MCF 10A (cell line): ENCODE measurements at places on chromosomes 12 and 14. TPM values are rescaled to one million over a fixed set of nuclear protein-coding genes. Genes with fewer than 3 reads are reported as not detected.

GRCh38 chr14:44396226-44396625 is 110.9 kb downstream of the FSCB start:
- peak; percentile 2 for DNase-seq

DNA sequence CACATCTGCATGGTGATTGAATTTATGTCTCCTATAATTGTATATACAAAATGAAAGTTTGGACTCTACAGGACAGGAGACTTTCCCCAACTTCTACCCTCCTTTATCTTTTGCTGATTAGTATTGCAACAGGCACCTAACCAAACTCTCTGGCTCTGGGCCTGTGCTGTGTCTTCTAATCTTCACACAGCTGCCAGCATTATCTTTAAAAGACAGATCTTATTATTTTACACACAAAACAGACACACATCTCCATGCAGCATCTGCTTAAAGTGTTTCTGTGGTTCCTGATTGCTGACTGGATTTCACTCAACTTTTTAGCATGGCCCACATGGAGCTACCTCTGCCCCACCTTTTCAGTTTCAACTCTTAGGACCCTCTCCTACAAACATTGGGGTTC is 154.9 kb upstream of the PELI2 start:
- no peak for DNase-seq

AKAP3 gene
- total RNA-seq: 0.54 and 1.1 TPM in 2 replicates

GRCh38 chr12:71719647-71720370 is 33.9 kb downstream of the TMEM19 start:
- peak; percentile 92 for DNase-seq

- DNase-seq: peak; percentile 36
Measured at GRCh38 chr12:92762773-92763172, 60.0 kb downstream of the PLEKHG7 start.

GRCh38 chr14:105165134-105165704 is 3.4 kb downstream of the JAG2 start:
- no peak for DNase-seq

DNA sequence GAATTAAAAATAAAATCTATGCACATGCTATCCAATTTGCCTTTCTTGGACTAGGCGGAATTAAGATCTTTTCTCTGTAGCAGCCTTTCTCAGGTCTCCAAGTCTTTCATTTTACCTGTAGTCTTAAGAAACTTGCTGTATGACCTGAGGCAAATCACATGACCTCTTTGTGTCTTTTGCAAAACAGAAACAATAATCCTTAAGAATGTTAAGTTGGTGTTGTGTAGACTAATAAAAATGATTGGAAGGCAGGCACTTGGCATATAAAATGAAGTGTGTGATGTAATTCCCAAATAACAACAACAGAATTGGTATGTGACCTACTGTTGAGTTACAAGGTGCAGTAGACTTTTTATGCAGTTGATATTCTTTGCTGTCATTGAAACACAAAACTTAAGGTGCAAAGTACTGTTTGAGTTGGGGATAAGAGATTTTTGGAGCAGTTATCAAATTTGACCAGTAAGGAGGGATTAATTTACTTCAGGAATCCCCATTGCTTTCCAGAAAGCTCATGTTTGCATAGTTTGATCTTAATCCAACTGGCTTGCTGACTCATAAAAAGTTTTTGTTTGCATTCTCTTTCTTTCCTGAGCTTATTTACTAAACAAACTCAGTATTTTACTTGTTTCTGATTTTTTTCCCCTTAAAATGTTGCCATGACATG is 51.4 kb downstream of the SUSD6 start:
- no peak for DNase-seq

- peak; percentile 61 for DNase-seq
Measured at GRCh38 chr14:36553656-36554260, 28.7 kb downstream of the NKX2-8 start.

DNA sequence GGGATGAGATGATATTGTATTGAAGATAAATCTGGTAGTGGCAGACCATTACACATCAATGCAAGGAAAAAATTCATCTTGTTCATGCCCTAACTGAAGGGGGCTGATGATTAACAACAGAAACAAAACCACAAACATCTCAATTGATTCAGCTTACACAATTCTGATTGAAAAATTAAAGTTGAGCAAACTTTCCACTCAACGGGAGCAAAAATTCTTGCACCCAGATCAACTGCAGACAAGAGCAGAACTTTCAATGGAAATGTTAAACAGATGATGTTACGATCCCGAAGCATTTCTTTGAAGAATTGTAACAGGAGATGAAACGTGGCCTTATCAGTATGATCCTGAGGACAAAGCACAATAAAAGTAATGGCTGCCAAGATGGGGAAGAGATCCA is 172.4 kb upstream of the SOX5 start:
- DNase-seq: no peak

OR11H12 gene
- total RNA-seq: not detected in 2 replicates

- no peak for DNase-seq
Measured at GRCh38 chr14:74816124-74816523, 53.0 kb downstream of the YLPM1 start.

- no peak for DNase-seq
Measured at GRCh38 chr12:115134298-115134697, 450.3 kb upstream of the TBX3 start.

GRCh38 chr12:22677781-22678574 is 53.0 kb downstream of the ETNK1 start:
- DNase-seq: no peak

DNA sequence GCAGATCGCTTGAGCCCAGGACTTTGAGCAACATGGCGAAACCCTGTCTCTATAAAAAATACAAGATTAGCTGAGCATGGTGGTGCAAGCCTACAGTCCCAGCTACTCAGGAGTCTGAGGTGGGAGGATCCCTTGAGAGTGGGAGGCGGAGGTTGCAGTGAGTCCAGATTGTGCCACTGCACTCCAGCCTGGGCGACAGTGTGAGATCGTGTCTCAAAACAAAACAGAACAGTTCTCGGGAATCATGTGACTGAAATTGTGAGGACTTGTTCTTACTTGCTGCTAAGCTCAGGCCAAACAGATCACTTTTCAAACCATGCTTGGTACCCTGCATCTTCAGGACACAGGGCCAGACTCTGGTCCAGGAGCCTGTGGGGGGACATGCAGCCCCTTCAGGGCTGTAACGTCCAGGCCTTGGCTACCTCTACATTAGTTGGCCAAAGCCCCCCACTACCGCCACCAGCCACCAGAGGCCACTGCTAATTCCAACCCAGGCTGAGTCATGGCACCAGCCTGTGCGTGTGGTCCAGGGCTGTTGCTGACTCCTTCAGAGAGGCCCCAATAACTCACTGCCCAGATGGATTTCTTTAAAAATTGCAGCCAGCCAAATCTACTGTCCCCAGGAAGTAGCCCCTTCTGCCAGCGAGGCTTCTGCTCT is 33.4 kb upstream of the SYNDIG1L start:
- DNase-seq: peak; percentile 58

CLEC1B gene
- total RNA-seq: not detected in 2 replicates

- DNase-seq: no peak
Measured at GRCh38 chr12:19550626-19551025, 111.3 kb downstream of the AEBP2 start.

KRT82 gene
- not detected in 2 replicates for total RNA-seq

- no peak for DNase-seq
Measured at GRCh38 chr12:1805441-1806081, 14.8 kb upstream of the LRTM2 start.

DNA sequence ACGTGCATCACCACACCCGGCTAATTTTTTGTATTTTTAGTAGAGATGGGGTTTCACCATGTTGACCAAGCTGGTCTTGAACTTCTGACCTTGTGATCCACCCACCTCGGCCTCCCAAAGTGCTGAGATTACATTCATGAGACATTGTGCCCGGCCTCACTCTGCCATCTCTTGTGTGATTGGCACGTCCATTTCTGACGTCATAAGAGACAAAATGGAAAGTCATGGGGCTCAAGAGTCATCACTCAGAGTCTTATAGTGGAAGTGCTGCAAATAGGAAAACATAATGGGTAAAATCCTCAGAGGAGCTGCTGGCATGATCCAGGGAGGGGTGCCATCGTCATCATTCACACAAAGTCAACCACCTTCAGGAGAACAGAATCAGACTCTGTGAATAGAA is 54.2 kb upstream of the GPATCH2L start:
- no peak for DNase-seq

- DNase-seq: no peak
Measured at GRCh38 chr14:65658202-65658601, 245.7 kb downstream of the FUT8 start.

ANO2 gene
- not detected in 2 replicates for total RNA-seq

GRCh38 chr12:108840605-108841332 is 16.6 kb downstream of the SSH1 start:
- DNase-seq: no peak

GRCh38 chr14:104294628-104294982 is 156.2 kb downstream of the KIF26A start:
- DNase-seq: no peak

CLEC14A gene
- total RNA-seq: not detected in 2 replicates

KRT77 gene
- not detected in 2 replicates for total RNA-seq

ANO4 gene
- 0.15 and 0.91 TPM in 2 replicates for total RNA-seq

GRCh38 chr12:122865268-122866231 is 30.3 kb downstream of the HIP1R start:
- no peak for DNase-seq

- DNase-seq: no peak
Measured at GRCh38 chr14:74309125-74310022, 6.6 kb upstream of the ABCD4 start.

DNA sequence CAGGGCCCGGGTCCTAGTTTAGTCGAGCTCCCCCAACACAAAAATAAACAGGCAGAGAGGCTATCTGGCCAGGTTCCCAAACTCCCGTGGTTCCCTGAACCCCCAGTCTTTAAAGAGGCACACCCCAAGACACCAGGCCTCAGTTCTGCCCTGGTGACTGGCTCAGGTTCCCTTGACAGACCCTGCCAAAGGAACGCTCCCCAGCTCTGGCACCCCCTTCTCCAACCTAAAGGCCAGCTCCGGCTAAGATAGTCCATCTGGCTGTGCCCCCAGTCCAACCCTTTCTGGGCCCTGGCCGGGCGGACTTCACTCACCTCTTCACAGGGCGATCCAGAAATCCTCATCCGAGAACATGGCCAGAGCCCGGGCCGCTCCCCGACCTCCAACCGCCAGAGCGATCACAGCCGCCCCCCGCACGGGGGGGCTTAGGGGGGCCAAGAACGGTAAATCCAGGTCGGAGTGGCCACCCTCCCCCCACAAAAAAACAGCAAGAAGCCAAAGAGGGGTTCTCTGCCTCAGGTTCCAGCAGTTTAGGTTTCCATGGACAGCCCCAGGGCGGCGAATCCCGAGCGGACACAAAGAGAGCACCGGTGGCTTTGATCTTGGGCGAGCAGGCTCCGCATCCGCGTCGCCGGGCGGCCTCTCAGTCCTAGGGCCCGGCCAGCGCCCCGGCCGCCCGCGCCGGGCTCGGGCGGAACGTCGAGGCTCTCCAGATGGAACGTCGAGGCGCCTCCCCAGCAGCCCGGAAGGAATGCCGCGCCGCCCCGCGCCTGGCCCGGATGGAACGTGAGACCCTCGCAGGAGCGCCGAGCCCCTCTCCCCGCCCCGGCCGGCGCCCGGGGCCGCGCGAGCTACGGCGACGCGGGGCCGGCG is 1.1 kb downstream of the KMT2D start:
- DNase-seq: no peak

NTS gene
- not detected in 2 replicates for total RNA-seq

- DNase-seq: no peak
Measured at GRCh38 chr12:44077294-44077693, 241.4 kb downstream of the TMEM117 start.

SYT1 gene
- 7.4 and 10.4 TPM in 2 replicates for total RNA-seq

NKX2-1 gene
- total RNA-seq: not detected in 2 replicates

GRCh38 chr14:103016071-103016470 is 41.3 kb downstream of the CDC42BPB start:
- no peak for DNase-seq

DNA sequence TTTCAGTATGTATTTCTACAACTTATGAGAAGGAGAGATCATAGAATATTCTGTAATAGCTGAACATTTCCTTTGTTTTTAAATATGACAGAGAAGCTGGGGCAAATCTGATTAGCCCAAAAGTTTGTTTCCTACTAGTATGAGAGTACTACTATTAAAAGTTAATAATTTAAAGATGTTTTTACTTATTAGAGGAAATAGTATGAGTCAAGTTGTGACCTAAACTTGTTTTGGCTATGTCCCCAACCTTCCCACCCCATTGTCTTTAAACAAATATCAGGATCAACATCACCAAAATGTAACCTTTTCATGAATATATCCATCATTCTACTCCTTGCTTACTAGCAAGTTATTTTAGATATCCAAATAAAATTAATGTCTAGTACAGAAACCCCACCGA is 10.5 kb downstream of the GNPNAT1 start:
- DNase-seq: no peak

ATN1 gene
- total RNA-seq: 83.7 and 84.7 TPM in 2 replicates

RNASE11 gene
- not detected in 2 replicates for total RNA-seq

- peak; percentile 63 for DNase-seq
Measured at GRCh38 chr14:22375321-22375930, 213.6 kb downstream of the DAD1 start.

DNA sequence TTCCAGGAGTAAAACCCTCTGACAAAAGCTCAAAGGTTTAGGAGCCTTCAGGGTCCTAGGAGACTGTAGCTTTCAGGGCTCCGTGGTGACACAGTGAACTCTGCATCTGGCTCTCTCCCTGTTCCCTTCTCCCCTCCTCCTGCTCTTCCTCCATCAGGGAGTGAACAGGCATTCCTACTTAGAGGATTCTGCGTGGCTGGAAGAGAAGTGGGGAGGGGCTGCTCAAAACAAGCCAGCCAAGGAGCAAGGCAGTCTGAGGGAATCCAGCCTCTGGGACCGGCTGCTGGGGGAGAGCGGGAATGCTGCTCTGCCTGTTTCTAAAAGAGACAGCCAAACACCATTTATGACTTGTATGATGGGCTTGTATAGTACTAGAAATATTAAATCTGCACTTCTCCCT is 49.5 kb downstream of the RBMS2 start:
- no peak for DNase-seq

DNA sequence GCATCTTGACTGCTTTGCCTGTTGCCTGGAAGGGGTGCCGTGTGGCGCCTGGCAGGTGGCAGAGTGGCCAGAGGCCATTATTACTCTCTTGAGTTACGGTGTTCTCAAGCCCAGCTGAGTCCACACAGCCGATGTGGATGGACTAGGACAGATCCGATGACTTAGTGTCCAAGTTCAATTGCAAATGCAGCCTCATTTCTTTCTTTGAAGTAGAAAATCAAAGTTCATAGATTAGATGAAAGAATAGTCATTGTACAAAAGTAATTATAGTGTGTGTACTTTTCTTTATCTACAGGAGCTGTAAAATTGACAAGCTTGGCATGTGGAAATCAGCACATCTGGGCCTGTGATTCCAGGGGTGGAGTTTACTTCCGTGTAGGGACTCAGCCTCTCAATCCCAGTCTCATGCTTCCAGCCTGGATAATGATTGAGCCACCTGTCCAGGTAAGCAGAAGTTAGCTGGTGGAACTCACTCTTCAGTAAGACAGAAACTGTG is 44.7 kb downstream of the ANKRD9 start:
- DNase-seq: no peak

NFATC4 gene
- total RNA-seq: 0.23 and 1.7 TPM in 2 replicates

CPSF6 gene
- 58.9 and 66.1 TPM in 2 replicates for total RNA-seq

GRCh38 chr12:122467983-122468382 is 32.7 kb downstream of the ZCCHC8 start:
- DNase-seq: peak; percentile 82

MIPOL1 gene
- total RNA-seq: 16.0 and 16.3 TPM in 2 replicates

GRCh38 chr14:87503711-87504110 is 489.3 kb downstream of the GALC start:
- no peak for DNase-seq

GRCh38 chr12:87253157-87253556 is 776.0 kb downstream of the C12orf50 start:
- peak; percentile 77 for DNase-seq

B3GNT4 gene
- total RNA-seq: 1.5 and 1.8 TPM in 2 replicates
